Tibial nerve (tissue), 4 donors: ENCODE measurements at places on chromosomes 12 and 14. TPM values are rescaled to one million over a fixed set of nuclear protein-coding genes. Genes with fewer than 3 reads are reported as not detected.

Gene WNT5B
- total RNA-seq = 17.1 TPM

DNA sequence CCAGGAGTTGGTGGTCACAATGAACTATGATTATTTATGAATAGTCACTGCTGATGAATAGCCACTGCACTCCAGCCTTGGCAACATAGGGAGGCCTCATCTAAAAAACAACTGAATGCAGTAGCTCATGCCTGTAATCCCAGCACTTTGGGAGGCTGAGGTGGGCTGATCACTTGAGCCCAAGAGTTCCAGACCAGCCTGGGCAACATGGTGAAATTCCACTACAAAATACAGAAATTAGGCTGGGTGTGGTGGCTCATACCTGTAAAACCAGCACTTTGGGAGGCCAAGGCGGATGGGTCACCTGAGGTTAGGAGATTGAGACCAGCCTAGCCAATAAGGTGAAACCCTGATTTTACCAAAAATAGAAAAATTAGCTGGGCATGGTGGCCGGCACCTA lies 13.5 kb upstream of the FAM177A1 start:
- DNase-seq = no peak
- H3K36me3 ChIP-seq = peaks cover 7% of the 10 kb centered on the region
- no peaks in the 10 kb centered on the region for H3K27me3 ChIP-seq
- no peaks in the 10 kb centered on the region for H3K4me1 ChIP-seq

DNA sequence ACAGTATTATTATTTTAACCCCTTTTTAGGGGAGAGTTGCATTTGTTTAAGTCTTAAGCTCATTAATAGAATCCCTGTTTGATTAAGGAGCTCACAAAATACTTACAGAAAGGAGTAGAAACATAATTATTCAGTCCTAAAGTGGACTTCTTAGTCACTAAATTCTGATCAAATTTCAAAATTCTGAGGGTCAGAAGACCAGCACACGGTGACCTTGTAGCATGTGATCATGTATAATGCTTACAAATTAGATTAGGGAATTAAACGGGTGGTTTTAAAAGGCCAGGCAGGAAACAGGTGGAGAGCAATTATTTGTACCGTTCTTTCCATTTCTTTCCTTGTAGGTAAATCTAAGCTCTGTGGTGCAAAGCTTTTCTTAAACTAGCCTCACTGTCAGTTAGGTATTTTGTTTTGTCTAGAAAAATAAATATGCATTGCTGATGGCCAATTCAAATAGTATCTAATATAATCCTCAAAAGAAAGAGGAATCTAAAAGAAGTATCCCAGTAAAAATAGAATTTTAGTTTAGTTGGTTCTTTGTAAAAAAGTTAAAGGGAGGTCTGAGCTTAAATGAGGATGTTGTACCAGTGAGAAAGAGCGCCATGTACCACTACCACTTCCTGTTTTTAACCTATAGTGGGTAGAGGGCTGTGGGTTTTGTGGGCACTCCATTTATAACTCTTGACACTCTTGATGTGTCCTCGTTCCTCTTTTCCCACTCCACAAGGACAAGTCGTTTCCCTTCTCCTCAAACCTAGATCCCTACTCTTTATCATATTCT lies 51.1 kb downstream of the SLC38A1 start:
- no peaks in the 10 kb centered on the region for H3K36me3 ChIP-seq
- H3K4me1 ChIP-seq = peaks cover 54% of the 10 kb centered on the region
- H3K4me3 ChIP-seq = no peak overlapping the region
- H3K27ac ChIP-seq = no peak overlapping the region
- no peaks in the 10 kb centered on the region for H3K27me3 ChIP-seq

DNA sequence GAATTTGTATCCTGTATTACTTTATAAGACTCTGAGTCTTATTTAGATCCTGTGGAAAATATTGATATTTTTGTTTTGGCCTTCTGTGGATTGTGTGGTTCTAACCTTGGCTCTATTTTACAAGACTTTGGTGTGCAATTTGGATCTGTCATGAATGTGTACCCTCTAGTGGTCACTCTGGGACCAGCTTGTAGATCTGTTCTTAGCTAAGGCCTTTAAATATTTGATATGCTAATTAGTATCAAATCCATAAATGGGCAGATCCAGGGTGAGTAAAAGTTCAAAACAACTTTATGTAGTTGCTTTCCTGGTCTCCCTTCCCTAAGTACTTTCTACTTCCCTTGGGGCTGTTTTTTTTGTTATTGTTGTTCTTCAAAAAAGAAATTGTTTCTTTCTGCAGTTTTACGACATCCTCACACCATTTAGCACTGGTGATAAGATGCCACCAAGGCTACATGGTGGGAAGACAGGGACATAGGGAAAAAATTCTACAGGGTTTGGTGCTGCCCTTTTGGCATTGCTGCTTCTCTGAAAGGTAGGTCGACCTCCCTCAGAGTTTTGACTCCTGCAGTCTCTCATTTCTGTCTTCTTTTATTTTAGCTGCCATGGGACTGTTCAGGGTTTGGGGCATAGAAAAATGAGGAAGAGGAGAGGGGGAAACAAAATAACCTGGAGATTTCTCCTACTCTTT lies 238.5 kb downstream of the GPHN start:
- no peak overlapping the region for H3K27ac ChIP-seq
- no peak for DNase-seq
- no peaks in the 10 kb centered on the region for H3K27me3 ChIP-seq
- no peaks in the 10 kb centered on the region for H3K36me3 ChIP-seq
- no peak overlapping the region for H3K4me3 ChIP-seq

- H3K4me3 ChIP-seq = no peak overlapping the region
- H3K27ac ChIP-seq = no peak overlapping the region
- no peaks in the 10 kb centered on the region for H3K27me3 ChIP-seq
- DNase-seq = no peak
- no peaks in the 10 kb centered on the region for H3K36me3 ChIP-seq
- H3K4me1 ChIP-seq = no peaks in the 10 kb centered on the region
Measured at GRCh38 chr14:92264195-92264594, 58.8 kb upstream of the SLC24A4 start.

- no peaks in the 10 kb centered on the region for H3K36me3 ChIP-seq
- no peak for DNase-seq
- no peaks in the 10 kb centered on the region for H3K27me3 ChIP-seq
- H3K27ac ChIP-seq = no peak overlapping the region
- H3K4me3 ChIP-seq = no peak overlapping the region
Measured at GRCh38 chr12:132287391-132288238, 41.8 kb downstream of the GALNT9 start.
